ENCODE measurements at places on chromosomes 5 and 9.

DNA sequence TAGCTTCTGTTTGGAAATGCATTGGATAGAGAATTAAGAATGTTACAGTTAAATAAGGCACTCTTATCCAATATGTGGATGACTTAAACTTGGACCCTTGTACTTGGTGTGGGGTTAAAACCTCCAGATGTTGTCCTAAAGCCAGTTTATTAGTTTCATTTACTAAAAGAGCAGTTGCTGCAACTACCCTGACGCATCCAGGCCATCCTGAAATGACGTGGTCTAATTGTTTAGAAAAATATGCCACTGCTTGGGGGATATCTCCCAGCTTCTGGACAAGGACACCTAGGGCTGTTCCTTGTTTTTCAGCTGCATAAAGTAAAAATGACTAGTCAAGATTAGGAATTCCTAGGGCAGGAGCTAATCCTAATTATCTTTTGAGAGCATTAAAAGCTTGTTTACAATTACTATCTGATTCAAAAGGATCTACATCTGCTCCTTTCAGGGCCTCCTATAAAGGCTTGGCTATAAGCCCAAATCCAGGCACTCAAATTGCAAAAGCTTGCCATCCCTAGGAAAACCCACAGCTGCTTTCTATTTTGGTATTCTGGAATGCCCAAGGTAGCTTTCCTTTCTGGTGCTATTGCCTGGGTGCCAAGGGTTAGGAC, 45.7 kb upstream of the SLCO4C1 start:
- no peak for DNase-seq

DNA sequence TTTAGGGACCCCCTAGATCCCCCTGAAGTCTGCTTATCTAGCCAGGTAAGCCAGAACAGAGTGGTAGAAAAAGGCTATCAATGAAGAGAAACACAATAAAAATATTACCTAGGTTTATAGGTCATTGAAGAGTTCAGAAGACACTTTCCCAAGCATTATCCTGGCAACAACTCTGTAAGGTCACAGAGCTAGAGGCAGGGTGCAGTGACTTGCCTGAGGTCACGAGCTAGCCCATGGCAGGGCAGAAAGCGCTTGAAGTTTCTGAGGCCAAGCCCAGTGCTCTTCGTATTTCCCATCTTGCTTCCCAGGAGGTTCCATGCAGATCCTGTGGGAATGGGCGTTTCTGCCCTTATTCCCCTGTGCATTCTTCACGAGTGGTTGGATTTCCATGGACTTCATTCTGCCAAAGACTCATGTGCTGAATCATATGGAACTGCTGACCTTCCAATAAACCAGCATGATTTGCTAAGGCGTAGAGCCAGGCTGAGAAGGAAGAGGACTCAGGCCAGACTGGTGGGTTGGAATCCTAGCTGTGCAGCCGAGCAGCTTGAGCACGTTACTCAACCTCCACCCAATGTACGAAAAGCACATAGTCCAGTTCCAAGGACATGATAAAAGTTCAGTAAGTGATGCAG, 22.1 kb downstream of the TRMO start:
- no peak for DNase-seq

- no peak for DNase-seq
These were observed 66.2 kb upstream of the GAS1 start for GRCh38 chr9:87013490-87013889.

DNA sequence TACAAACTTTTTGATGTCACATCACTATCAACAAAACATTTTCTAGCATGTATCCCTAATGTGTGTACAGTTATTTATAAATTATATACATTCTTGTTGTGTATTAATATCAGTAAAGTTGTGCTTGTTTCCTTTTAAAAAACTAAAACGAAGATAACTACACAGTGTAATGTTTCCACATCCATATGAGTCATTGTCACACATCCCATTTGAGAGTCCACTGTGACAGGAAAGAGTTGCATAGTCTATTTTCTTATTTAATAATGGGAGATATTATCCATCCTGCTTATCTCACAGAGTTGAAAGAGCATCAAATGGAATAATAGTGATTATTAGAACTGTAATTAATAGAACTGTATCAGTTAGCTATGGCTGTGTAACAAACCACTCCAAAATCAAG, 434.0 kb upstream of the CLINT1 start:
- DNase-seq: no peak

DNA sequence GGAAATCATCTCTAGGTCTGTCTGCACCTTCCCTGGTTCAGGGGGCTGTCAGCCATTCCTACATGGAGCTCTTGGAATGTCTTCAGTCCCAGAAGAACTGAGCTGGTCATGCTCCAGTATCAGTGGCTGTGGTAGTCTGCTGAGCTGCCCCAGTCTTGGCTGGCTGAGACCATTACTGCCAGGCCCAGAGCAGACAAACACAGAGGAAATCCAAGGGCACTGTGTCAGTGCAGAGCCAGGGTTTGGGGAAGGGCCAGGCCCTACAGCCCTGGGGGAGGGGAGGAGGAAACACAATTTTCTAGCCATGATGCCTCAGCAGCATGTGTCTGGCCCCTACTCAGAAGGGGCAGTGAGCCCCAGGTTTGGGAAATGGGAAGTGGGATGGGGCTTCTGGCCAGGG, 58.4 kb downstream of the ARHGEF37 start:
- no peak for DNase-seq

DNA sequence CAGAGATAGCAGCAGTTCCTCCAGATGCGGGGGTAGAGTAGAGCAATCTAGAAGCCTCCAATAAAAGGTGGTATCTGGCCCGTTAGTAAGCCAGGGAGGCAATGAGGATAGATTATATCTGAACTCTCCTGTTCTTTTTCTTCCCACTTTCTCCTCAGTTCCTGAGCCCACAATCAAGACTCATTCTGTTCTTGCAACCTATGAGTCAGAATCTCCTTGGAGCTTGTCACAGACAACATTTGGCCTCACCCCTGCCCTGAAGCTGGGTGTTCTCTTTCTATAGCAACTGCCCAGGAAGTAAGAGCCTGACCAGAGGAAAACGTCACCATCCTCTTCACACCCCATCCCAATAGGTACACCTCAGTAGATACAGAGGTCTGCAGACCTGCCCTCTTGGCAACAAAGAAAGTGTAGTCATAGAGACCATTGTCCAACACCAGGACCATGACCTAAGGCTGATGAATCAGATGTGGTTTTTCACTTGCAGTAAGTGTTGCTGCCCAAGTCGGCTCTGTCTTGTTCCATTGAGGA, 76.3 kb upstream of the PCA3 start:
- DNase-seq: no peak

GRCh38 chr5:120803282-120803681, 339.2 kb downstream of the PRR16 start:
- no peak for DNase-seq

GRCh38 chr9:36064448-36065037, 27.8 kb downstream of the RECK start:
- no peak for DNase-seq

DNA sequence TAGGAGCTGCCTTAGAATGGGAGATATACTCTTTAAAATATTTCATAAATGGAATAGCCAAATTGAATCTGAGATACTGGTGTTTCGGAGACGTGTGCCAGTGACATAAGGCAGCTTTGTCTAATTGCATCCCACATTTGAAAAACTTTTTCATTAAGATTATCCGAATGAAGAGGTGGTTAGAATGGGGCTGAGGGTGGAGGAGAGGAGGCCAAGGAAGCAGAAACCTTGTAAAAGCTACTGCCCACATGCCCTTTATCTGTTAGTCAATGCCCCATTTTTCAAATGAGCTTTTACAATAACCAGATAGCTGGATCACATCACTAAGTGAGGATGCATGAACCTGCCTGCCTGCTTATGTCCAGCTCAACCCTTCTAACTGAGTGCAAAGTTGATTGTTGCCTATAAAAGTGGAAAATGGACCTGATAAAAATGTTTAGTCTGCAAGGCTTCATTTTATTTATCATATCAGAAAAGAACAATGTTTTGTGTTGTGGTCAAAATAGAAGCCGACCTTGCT, 34.8 kb downstream of the SNX24 start:
- DNase-seq: no peak

- no peak for DNase-seq
These were observed 140.2 kb downstream of the SH3GL2 start for GRCh38 chr9:17719053-17719452.

DNA sequence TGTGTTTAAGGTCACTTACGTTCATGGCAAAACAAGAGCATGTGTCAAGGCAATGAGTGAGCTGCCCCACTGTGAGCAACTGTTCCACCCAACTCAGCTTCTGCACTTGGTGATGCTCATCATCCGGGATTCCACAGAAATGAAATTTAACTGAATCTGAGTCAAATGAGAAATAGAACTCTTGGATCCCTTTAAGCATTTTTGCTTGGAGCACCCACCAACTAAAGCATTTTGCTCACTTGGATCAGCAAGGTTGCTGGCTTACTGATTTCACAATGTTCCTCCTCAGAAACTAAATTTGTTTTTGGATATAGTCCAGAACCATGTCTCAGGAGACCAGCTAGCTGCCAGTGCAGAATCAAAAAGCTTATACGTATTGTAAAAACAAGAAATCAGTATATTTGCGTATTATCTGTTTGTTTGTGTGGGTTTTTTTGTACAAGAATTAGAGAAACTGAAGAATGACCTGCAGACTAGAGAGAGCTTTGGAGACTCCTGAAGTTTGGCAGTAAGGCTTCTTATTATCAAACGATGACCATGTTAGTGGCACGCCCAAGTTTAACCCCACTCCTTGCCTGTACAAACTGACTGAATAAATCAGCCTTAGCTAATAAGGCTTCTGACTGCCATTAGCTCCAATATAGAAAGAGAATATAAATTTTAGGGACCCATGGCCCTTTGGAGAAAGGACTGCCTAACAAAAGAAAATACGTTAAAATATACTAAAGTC, 153.8 kb upstream of the FST start:
- no peak for DNase-seq

GRCh38 chr5:165495829-165496380, 1990.5 kb downstream of the MAT2B start:
- no peak for DNase-seq

DNA sequence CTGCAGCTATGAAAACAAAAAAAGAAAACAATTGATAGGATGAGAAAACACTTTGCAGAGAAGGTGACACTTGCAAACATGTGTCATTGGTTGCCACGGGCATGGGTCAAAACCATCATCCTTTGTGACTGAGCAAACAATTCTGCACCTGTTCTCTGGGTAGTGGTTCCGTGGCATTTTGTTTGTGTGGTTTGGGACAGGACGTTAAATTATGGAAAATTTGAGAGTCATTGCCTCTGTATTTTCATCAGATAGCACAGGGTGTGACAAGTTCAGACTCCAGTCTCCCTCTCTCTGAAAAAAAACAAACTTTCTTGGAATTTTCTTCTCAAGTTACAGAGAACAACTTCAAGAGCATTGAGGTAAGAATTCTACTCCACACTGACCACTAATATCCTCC, 113.4 kb upstream of the HMHB1 start:
- DNase-seq: no peak

DNA sequence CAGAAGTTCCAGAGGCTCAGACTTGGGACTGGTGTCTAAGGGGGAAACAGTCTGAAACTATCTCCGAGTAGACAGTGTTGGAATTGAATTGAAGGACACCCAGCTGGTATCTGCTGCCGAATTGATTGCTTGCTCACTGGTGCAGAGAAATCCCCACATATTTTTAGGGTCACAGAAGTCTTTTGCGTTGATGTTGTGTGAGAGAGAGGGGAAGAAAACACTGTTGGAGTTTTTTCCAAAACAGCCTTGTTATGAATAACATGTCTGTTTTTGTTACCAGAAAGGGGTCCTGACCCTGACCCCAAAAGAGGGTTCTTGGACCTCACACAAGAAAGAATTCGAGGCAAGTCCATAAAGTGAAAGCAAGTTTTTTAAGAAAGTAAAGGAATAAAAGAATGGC, 81.3 kb downstream of the ALDH7A1 start:
- DNase-seq: no peak

DNA sequence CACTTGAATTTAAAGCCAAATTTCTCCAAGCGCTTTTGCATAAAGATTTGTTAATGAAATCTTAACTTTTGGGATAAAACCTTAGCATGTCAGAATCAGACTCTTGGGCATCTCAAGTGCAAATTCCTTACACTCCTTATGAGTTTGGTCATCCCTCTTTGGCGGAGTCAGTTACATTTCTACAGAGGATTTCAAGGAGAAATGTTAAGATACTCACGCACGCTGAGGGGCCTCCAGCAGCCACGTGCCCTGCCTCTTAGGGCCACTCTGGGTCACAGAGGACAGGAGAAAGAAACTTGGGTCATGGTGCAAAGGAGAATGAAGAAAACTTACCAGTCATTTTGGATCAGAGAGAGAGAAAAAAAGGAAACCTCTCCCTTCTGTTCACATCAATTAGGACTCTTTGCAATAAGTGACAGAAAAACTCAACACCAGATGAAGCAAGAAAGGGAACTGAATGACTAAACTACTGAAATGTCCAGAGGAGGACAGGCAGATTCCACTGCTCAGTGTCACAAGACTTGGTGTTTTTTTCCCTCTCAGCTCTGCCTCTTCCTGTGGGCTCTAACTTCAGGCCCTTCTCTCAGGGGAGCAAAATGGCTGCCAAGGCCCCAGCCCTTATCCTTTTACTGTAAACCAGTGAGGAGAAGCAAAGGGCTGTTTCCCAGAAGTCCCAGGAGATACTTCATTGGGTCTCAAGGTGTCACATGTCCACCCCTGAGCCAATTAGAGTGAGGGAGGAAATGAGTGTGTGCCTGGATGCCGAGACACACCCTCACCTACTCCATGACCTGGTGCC, 63.3 kb upstream of the NFIL3 start:
- DNase-seq: no peak

DNA sequence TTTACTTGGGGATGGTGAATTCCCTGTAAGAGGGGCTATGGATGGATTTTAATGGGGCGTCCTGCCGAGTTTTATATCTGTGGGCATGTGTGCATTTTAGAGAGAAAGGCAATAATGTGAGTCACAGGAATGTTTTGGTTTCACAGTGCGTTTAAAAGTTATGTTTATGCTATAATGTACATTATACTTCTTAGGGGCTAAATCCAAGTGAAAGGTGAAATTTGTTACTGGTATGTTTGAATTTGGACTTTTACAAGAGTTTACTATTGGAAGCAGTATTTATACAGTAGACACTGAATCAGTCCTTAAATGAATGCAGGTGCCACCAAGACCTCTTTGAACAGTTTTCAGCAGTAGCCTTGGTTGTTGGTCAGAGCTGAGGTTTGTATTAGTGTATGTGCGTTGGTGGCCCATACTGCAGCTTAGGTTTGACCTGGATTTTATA, 5.6 kb downstream of the JMY start:
- DNase-seq: no peak

GRCh38 chr9:27183701-27184100, 74.7 kb downstream of the TEK start:
- no peak for DNase-seq

GRCh38 chr9:21967702-21968101, 26.5 kb downstream of the CDKN2A start:
- no peak for DNase-seq

All from esophagus squamous epithelium (tissue), 5 donors.